SK-N-SH treated with all-trans-retinoic acid at 6 μM for 48 hours (cell line): ENCODE measurements at places on chromosomes 3 and 15.

GRCh38 chr3:41574900-41575299 is 375.6 kb downstream of the CTNNB1 start:
- no peak for ATAC-seq

DNA sequence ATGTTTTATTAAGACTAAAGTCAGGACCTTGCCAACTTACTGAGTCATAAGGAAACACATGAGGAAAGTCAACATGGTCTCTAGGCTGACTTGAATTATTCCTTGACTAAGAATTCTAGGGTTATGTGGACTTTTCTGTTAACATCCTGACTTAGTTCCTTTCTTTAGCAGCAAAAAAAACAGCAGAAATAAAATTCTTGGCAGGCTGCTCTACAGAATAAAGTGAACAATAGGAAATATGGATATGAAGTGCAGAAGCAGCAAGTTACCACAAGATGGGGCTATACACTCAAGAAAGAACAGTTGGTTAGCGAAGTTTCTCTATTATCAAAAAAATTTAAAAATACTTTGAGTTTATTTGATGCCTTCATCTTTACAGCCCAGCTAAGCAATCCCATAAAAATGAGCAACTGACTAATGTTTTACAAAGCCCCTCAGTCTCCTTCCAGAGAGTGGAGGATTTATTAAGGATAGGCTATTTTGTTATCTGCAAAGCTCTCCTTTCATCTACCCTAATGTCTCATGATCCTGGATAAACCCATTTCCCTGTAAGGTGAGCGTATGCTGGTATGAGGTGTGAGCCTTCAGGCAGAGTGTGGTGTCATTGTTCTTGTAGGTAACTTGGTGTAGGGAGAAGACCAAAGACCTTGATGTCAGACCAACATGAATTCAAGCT is 23.1 kb upstream of the MCCC1 start:
- ATAC-seq = peak; percentile 85

DNA sequence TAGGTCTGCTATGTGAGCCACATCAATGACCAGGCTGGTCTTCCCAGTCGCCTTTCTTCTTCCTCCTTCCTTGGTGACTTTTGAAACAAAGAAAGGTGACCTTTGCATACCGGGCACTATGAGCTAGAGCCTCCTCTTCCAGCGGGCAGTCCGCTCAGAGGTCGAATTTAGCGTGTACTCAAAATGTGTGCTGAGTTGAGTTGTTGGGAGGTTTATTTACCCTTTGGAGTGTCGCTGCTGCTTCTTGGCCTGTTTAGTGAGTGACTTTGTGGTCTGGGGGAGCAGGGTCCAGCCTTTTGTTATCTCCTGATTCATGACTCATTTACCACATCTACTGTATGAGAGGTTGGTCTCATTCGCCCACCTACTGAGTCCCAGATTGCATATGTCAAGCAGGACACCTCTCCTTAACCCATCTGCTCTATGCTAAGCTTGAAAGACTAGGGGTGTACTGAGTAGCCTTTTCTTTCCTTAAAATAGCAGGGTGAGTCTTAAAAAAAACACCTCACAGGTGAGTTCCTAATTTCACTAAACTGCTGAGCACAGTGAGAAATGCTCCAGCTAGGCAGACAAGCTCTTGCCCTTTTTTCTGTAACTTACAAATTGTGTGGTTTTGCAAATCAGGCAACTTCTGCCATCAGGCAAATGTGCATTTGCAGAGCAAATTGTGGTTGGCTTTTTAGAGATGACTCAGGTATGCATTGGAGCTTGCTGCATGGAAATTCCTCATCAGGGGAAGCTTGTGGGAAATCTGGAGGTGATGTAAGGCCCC is 3.2 kb upstream of the SIAH2 start:
- ATAC-seq = no peak

GRCh38 chr3:179768080-179768479 is 115.2 kb downstream of the USP13 start:
- ATAC-seq = peak; percentile 82

- peak; percentile 18; the same call in 1 of the 3 replicates for ATAC-seq
Measured at GRCh38 chr15:67680641-67681040, 138.1 kb downstream of the MAP2K5 start.
